ENCODE measurements at places on chromosomes 6 and 20. TPM values are rescaled to one million over a fixed set of nuclear protein-coding genes. Genes with fewer than 3 reads are reported as not detected.
A peak's percentile ranks its signal among the peaks of the same experiment; 100 is the strongest.

DNA sequence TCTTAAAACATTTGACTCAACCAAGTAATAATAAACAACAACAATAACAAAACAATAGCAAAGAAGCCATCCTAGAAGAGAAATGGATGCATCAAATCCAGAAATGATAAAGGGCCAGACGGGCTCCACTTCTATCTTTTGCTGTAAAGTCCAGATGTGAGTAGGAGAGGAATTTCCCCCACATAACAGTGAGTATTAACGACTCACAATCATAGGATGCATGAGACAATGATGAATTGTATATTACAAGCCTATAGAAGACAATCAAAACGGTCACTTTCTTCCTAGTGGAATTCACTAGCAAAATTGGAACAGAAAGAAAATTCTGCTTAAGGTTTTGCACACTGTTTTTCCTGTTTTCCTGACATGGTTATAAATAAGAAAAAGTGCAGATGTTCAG lies 97.0 kb upstream of the PREP start:
- DNase-seq: peak; percentile 77

- peak; percentile 12 for DNase-seq
These were observed 1.5 kb downstream of the PRRC2A start for GRCh38 chr6:31621991-31622390.

DNA sequence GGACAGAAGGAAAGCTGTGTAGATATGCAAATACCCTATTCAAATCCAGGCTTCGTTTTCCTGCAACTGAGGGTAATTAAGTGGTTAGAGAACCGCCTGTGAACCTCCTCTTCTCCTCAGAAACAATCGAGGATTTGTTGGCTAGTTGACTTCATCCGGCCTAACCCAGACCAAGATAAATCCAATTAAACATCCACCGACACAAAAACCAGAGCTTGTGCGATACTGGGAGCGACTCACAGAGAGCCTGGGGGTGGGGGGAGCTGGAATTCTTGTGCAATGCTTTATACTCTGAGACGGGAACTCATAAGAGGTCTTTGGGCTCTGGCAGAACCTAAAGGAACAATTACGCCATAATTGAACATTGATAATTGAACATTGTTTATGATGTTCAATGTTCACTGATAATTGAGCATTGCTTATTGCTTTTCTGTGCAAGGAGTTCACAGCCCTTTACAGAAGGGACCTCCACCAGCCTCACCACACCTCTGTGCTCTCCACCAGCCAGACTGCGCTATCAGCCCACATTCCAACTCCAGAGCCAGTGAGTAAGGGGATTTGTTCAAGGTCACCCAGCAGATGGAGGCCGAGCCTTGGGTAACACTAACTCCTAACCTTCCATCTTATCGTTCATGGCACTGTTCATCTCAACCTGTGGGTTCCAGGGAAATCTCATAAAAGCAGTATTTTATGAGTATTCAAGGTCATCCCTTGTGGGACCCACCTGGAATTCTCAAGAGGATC lies 429.6 kb upstream of the JARID2 start:
- DNase-seq: peak; percentile 42

GRCh38 chr20:44362466-44362940 lies 7.0 kb downstream of the HNF4A start:
- no peak for DNase-seq

- DNase-seq: peak; percentile 35
These were observed 154.4 kb downstream of the BMP2 start for GRCh38 chr20:6921717-6922386.

DNA sequence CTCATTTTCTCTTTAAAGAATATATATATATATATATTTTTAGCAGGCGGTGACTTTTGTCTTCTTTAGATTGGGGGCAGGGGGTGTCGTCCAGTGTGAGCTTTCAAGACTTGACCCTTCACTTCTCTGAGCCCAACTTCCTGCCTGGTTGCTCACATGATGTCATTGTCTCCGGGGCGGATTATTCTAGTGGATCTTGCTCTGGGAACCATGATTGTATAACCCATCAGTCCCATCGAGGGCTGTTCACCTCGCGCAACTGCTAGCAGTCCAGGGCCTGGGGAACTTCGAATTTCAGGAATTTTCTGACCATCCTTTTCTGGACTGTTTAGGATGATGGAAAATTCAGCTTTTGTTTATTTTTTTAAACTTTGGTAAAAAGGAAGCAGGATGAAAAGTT lies 1.0 kb downstream of the IGF2R start:
- peak; percentile 63 for DNase-seq

Gene ZKSCAN4
- 2.2 TPM for polyA plus RNA-seq

GRCh38 chr6:45192556-45192955 lies 135.6 kb upstream of the RUNX2 start:
- no peak for DNase-seq

- peak; percentile 30 for DNase-seq
These were observed 363.6 kb downstream of the RFPL4B start for GRCh38 chr6:112710710-112711109.

DNA sequence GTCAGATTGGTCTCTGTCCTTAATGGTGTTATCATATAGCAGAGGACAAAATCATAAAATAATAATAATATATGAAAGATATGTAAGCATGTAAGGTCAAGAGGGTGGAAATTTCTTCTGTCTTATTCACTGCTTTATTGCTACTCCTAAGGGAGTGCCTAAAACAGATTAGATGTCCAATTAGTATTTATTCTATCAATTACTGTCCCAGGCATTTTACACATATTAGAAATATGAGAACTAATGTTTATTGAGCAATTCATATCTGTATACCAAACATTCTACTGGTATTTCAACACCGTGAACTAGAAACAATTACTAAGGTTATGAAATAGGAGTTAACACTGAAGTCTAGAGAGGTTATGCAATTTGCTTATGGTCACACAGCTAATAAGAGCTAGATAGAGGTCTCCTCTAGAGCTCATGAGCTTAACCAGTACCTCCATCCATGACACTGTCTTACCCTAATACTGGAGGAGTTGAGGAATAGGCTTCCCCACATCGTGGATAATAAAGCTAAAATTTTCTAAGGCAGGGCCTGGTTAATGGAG lies 302.3 kb downstream of the PLCB1 start:
- no peak for DNase-seq

Gene ZNF217
- polyA plus RNA-seq: 8.7 TPM

GRCh38 chr6:122839472-122839871 lies 50.4 kb downstream of the SMPDL3A start:
- DNase-seq: peak; percentile 48

Gene SALL4
- polyA plus RNA-seq: not detected

DNA sequence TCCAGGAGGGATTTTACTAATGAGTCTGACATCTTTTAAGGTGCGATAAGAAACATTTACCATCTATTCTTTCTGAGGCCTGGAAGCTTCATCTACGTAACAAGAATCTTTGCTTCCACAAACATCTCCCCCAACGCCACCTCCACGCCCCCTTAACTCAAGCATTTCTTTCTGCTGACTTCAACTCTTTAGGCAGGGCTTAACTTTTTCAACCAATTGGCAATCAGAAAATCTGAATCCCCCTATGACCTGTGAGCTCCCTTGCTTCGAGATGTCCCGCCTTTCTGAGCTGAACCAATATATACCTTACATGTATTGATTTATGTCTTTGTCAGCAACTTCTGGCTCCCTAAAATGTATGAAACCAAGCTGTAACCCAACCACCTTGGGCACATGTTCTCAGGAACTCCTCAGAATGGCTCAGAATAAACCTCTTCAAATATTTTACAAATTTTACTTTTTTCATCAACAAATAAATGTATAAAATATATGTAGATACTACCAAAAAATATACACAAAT lies 11.5 kb downstream of the OR2H2 start:
- no peak for DNase-seq

DNA sequence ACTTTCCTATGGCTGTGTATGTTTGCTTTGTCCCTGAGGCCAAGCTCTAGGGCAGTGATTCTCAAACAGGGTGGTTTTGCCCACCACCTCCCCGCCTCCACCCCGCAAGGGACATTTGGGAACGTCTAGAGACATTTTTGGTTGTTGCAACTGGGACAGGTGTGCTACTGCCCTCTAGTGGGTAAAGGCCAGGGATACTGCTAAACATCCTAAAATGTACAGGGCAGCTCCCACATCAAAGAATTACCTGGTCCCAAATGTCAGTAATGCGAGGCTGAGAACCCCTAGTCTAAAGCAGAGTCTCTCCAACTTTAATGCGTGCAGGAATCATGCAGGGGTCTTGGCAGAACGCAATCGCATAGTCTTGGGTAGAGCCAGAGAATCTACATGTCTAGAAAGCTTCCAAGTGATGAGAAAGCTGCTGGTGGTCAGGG lies 5.1 kb downstream of the KCNS1 start:
- DNase-seq: peak; percentile 44

Gene EBF4
- not detected for polyA plus RNA-seq

- DNase-seq: no peak
These were observed 36.0 kb downstream of the TAF8 start for GRCh38 chr6:42086046-42087035.

DNA sequence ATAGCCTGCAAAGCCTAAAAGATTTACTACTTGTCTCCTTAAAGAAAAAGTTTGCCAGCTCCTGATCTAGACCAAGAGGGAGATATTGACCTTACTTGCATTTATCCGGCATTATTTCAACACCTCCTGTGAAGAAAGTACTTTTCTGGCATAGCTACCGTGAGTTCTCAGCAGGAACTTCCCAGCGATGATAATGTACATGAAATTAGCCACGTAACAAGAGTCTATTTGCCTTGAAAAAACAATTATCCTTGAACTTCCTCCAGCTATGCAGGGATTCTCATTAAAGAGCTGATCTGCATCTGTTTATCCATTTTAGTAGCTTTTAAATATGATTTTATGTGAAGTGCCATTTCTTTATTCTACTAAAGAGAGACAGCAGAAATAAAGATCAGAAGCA lies 41.7 kb downstream of the ALDH5A1 start:
- no peak for DNase-seq

GRCh38 chr6:150894935-150895552 lies 29.5 kb downstream of the MTHFD1L start:
- DNase-seq: peak; percentile 50

Gene CLDN20
- not detected for polyA plus RNA-seq

Gene PNLDC1
- polyA plus RNA-seq: not detected

DNA sequence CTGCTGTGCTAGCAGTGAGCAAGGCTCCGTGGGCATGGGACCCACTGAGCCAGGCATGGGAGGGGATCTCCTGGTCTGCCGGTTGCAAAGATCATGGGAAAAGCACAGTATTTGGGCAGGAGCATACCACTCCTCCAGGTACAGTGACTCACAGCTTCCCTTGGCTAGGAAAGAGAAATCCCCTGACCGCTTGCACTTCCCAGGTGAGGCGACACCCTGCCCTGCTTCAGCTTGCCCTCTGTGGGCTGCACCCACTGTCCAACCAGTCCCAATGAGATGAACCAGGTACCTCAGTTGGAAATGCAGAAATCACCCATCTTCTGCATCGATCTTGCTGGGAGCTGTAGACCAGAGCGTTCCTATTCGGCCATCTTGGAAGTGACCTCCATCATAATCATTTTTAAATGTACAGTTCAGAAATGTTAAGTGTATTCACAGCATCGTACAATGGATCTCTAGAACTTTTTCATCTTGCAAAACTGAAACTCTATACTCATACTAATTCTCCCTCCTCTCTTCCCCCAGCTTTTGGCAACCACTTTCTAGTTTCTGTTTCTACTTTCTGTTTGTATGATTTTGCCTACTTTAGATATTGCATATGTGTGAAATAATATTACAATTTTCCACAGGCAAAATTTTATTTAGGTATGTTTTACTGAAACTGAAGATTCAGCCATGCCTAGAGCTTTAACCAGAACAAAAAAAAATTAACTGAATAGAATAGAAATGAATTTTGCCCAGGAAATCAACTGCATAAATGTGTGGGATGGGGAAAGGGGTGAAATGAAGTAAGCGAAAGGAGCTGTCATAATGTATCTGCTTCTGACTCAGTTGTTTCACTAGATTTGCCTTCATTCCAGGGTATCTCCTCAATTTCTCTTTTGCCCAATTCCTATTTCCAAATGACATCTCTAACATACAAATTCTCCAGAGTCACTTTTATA lies 100.0 kb downstream of the RWDD2A start:
- no peak for DNase-seq

DNA sequence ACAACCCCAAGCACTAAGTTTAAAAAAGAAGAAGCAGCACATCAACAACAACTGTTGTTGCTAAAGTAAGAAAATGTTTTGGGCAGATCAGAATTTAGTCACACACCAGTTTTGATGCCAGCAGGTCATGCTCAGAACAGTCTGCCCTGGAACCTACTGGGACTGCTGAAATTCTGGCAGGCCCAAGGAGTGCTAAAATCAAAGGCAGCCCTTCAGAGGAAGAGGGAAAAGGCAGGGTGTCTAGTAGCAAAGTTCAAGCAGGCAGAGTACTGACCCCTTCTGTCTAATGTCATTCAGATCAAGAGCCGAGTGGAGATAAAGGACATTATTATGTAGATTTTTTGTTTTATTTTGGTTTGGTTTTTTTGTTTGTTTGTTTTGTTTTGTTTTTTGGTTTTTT lies 96.6 kb upstream of the LOC128125822 start:
- DNase-seq: no peak

DNA sequence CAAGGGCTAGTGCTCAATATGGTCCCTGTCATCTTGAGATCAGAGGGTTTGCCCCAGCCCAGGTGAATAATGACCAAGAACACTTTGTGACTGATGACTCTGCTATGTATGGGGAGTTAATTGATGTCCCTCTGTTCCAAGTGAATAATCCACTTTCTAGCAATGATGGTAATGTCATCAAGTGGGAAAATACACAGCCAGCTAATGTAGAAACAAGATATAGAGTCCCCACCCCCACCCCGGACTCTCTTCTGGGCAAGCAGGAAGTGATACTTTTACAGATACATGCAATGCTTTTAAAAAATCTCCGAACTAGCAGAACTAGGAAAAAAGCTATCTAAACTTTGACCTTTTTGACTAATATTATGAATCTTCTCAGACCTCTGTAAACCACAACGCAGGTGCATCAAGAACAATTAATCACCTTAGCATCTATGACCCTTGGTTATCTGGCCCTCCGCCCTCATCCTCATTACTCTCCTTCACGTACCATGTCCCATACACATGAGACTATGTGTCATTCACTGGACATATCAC lies 30.5 kb downstream of the CNR1 start:
- no peak for DNase-seq

- DNase-seq: no peak
These were observed 88.8 kb downstream of the PRSS35 start for GRCh38 chr6:83601119-83601518.

Gene SLC22A7
- polyA plus RNA-seq: not detected

- no peak for DNase-seq
These were observed 25.4 kb downstream of the TMEM244 start for GRCh38 chr6:129835691-129836090.

GRCh38 chr6:22925920-22926789 lies 356.8 kb downstream of the HDGFL1 start:
- no peak for DNase-seq

Gene C6orf15
- 0.24 TPM for polyA plus RNA-seq
